ENCODE measurements at places on chromosomes 5 and 9.

GRCh38 chr5:144812763-144813162 is 642.1 kb downstream of the KCTD16 start:
- no peak for DNase-seq

DNA sequence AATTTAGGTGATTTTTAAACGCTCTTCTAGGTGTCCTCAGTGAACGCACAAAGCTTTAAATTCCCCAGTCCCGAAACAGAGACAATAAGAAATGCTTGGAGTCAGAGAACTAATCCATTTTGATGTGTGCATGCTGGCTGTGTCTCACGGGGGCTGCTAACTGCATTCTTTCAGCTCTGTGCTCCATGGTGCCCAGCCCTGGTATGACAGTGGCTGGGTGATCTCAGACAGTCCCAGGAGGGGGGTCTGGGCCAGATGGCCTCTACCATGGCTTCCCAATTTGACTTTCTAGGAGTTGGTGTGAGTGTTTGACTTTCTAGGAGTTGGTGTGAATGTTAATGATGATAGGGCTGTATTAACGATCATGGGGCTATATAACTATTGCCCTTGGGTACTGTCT is 12.1 kb downstream of the OLFM1 start:
- DNase-seq: no peak

DNA sequence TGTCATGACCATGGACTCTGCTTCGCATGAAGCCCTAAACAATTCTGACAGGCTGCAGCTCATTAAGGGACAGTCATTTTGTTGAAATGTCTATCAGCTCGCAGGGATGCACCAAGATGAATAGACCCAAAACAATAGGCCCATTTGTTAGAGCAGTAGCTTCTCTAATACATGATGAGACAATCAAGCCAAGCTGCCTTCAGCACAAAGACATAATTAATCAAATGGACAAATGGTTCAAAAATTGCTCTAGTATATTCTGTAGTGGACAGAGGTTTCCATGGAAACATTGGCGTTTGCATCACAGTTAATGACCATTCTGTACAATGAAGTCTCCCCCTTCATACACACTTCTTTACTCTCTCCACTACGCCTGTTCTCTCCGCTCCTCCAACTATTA is 274.6 kb downstream of the ANXA1 start:
- no peak for DNase-seq

DNA sequence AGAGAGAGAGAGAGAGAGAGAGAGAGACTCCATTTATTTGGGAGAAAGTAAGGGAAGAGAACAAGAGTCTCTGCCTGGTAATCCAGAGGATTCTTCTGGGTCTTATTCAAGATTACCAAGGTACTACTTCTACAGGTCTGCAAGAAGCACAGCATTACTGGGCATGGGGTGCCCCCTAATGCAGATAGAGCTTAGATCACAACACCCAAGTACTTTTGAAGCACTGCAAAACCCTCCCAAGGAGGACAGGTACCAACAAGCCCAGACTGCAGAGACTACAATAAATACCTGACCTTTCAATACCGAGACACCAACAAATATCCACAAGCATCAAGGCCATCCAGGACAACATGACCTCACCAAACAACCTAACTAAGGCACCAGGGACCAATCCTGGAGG is 94.7 kb upstream of the PHF24 start:
- DNase-seq: no peak

GRCh38 chr5:81417052-81417451 is 23.1 kb upstream of the ACOT12 start:
- no peak for DNase-seq

- DNase-seq: no peak
Observed at GRCh38 chr9:21688108-21689102, 114.0 kb upstream of the MTAP start.

GRCh38 chr9:129557192-129558036 is 63.5 kb downstream of the C9orf50 start:
- DNase-seq: no peak

- DNase-seq: no peak
Observed at GRCh38 chr5:146832985-146833732, 45.4 kb downstream of the PPP2R2B start.

GRCh38 chr5:137945825-137946224 is 56.6 kb downstream of the PKD2L2 start:
- no peak for DNase-seq

DNA sequence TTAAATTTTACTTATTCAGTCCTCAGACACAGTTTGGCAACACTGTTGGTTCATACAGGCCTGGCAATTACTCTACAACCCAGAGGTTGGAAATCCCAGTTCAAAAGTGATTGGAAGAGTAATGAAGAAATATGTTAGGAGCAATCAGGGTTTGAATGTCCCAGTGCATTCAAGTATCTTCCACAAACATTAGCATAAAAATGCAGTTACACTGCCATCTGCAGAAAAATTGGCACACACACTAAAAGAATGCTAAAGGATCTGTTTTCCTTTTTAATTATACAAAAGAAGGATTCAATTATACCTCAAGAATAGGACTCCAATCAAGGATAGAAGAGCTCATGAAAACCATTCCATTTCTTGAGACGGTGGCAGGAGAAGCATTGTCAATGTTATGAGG is 130.2 kb downstream of the DNAH5 start:
- no peak for DNase-seq

DNA sequence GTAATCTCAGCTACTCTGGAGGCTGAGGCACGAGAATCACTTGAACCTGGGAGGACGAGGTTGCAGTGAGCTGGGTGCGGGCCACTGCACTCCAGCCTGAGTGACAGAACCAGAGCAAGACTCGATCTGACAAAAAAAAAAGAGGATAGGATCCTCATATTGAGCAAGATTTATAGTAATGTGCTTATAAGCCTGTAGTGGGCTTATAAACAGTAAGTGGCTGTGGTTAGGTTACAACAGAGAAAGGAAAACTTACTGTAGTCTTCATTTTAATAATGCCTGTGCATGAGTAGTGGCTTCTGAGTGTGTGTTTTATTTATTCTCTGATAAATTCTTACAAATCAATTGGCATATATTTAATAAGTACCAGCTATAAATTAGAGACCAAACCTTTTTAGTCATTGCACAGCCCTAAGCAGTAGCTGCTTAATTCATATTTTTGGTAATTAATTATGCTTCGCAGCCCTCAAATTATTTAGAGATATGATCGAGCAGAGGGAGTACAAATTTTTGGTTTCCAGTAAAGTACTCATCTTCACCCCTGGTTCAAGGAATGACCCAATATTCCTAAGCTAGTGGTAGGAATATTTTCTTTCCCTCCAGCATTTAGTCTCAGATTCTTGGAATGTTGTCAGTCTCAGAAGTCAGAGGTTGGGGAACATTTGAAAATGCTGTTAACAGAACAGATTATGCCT is 73.8 kb upstream of the KLF9 start:
- DNase-seq: no peak

DNA sequence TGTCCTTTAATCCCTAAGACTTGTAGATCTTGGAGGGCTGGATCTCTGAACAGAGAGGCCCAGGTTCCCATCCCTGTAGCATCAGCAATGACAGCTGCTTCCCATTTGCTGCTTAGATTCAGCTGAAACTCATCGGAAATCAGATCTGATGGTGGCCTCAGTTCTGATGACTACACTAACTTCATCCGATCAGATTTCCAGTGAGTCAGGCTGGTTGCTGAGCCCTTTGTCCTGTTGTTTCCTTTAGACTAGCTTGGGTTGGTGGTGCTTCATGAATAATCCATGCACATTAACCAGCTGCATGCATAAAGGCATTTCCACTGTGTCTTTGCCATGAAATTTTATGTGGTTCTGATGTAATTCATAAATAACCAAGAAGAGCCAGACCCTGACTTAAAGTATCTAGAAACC is 195.2 kb upstream of the TUT7 start:
- DNase-seq: no peak

DNA sequence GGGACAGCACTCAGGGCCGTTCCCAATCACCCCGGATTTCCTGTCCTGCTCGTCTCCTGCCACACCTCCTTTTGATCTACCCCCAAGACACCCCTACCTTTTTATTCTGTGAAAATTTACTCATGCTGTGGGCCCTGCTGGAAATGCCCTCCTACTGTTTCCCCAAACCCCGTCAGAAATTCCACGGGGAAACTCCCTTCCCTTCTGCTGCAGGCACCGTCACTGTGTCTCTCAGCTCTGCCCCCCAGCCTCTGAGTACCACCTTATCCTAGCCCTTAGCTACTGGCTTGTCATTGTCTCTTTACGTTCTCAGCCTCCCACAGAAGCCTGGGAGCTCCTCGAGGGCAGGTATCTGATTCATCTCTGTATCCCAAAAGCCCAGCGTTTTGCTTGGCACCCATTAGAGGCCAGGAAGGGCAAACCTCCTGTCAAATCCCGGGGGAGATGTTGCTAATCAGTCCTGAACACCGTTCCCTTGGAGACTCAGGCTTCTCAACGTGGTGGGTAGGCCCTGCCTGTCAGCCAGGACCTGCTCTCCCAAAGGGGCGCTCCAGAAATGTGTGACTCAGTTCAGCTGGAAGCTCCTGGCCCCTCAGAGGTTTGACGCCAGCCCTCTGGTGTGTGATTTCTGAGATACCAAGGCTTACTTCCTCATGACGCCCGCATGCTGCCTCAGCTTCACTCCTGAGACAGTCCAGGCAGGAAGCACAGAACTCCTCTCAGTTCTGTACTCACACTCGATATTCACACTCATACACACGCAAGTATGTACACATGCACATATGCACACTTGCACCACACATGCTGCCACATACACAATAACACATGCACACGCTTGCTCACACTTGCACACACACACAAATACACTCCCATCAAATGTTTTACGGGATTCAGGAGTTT is 50.7 kb upstream of the GRHPR start:
- no peak for DNase-seq

DNA sequence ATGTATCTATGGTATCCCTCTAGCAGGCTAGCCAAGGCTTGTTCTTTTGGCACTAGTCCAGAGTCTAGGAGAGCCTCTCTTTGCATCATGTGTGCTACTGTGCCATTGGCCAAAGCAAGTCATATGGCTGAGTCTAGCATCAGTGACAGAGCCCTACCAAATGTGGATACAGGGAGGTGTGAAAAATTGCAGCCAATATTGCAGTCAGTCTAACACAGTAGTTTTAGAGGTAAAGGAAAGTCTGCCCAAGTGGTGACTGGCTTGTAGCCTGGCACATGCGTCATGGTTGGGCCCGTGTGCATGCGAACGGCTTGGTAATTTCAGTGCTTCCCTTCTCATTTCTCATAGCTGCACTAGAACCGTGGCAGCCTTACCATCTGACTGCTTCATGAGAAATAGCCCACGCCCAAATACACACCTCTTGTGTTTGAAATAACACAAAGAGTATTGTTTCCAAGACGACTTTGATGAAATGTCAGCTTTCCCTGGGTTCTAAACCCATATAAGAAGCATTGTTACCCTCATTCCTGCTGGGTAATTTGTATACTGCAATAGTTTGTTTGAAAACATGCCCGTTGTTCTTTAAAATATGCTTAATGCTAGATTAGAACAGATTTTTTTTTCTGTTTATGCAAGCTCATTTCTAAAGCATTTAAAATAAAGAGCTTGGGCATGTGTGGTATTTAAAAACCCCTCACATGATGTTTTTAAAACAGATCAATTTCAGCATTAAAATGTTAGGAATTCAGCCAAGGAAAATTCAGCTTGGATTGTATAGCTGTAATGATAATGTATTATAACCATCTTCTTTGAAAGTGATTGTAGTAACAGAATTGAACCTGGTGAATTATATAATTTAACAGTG is 113.2 kb downstream of the TLE4 start:
- DNase-seq: no peak
